ENCODE measurements at places on chromosomes 5 and 9.

GRCh38 chr5:85466423-85466822 is 1081.7 kb upstream of the EDIL3 start:
- DNase-seq, result no peak

DNA sequence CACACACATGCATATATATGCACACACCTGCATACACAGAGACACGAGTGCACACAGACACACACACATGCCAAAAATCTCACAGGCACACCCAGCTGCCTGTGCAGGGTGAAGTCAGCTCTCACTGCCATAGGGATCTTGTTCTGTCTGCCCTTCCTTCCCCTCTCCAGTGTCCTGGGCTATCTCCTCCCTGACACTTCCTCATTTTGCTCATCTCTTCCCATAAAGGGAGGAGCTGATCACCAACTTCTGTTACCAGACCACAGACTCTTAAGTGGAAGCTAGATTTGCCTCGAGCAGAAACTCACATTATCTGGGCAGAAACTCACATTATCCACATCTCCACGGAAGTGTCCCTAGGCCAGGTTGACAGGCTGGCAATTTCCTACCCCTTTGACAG is 28.7 kb downstream of the LCP2 start:
- no peak for DNase-seq

GRCh38 chr9:27561685-27562084 is 11.6 kb downstream of the C9orf72 start:
- DNase-seq, result no peak

DNA sequence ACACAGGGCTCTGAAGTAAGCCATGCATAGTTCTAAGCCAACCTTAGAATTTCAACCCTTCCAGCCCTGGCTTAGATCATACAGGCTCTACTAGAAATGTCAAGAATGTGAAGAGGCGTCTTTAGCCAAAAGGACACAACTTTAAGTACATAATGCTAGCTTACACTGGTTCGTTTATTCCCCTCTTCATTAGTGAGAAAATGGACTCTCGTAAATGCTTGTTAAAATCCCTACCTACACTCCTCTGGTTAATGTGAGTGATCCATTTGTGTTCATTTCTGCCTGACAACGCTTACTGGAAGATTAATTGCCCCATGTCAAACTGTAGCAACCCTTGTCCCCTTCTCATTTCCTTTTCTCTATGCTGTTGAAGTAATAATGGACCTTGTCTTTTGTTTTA is 149.3 kb upstream of the POU5F2 start:
- DNase-seq, result no peak

DNA sequence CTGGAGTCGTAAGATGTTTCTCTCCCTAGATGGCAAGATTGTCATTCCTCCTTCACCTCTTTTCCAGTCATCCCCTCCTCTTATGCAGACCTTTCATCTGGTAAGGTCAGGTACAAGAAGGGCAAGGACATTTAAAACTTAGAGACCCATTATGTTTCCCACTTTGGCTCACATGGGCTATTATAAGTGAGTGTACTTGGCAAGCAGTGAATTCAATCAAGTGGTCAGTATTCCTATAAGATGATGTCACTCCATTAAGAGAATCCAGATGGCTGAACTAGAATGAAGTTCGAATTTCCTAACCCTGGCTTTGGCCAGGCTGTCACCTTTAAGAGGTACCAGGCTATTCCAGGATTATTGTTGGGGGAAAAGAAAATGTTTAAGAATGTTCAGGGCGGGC is 32.2 kb downstream of the ZNF131 start:
- no peak for DNase-seq

- no peak for DNase-seq
Measured at GRCh38 chr5:172452398-172453205, 1.7 kb downstream of the SH3PXD2B start.

- no peak for DNase-seq
Measured at GRCh38 chr5:9156282-9156681, 389.6 kb downstream of the SEMA5A start.

DNA sequence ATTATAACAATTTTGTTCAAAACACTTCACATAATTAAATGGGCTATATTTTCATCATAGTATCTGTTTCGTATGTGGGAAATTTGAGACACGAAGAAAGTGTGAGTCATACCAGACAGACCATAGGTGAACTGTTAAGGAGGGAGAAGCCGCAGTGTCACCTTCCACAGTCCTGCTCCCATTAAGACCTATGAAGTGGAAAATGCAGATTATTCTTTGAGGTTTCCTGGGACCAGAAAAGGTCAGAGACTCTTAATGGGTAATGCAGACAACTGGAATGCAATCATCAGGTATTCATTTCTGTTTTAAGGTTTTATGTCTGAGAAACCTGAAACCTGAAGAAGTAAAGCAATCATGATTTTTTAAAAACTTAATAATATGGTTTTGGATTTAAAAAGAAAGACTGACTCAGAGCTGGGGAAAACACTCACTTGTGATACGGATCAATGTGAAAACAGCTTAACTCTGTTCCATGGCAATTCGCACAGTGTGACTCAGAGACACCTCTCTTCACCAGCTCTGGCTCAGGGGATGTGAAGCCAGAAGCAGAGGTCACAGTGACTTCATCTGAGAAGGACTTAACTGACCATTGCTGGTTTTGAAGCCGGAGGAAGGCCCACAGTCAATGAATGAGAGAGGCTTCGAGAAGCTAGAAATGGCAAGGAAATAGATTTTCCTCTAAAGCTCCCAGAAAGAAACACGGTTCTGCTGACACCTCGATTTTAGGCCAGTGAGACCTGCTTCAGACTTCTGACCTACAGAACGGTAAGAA is 17.2 kb upstream of the GCNT1 start:
- DNase-seq, result peak; percentile 18

GRCh38 chr5:36787365-36788093 is 89.0 kb upstream of the NIPBL start:
- no peak for DNase-seq

- DNase-seq, result no peak
Measured at GRCh38 chr5:95107138-95107537, 177.8 kb downstream of the MCTP1 start.

- DNase-seq, result no peak
Measured at GRCh38 chr5:143890487-143890886, 78.5 kb downstream of the HMHB1 start.

DNA sequence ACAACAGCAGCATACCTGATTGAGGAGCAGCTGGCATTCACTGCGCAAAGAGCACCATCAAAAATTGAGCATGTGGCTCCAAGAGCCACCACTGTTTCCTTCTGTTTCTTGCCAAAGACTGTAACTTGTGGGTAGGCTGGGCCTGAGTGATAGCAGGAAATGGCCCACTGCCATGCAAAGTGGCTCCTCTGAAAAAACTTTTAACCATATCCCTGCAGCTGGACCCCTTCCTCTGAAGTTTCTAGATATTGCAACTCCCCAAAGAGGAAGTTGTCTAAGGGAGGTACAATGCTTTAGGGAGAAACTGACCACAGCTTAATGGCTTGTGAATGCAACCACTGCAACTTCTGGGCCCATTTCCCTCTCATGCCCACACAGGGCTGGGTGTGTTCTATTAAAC is 355.4 kb upstream of the PDE4D start:
- no peak for DNase-seq

DNA sequence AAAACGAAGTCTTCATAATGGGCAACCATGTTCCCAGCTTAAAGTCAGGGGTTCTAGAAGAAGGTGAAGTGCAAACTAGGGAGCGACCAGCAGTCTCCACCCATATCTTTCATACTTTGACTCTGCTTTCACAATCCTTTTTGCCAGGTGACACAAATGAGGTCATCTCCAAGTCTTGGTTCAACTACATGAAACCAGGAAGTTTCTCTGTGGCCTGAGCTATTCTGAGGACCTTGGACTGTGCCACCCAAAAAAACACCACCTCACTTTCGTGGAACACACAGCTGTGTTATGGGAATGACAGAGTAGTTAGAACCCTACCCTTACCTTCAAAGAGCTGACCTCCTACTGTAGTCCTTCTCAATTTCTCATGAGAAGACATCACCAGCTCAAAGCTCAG is 309.2 kb downstream of the AGTPBP1 start:
- no peak for DNase-seq

DNA sequence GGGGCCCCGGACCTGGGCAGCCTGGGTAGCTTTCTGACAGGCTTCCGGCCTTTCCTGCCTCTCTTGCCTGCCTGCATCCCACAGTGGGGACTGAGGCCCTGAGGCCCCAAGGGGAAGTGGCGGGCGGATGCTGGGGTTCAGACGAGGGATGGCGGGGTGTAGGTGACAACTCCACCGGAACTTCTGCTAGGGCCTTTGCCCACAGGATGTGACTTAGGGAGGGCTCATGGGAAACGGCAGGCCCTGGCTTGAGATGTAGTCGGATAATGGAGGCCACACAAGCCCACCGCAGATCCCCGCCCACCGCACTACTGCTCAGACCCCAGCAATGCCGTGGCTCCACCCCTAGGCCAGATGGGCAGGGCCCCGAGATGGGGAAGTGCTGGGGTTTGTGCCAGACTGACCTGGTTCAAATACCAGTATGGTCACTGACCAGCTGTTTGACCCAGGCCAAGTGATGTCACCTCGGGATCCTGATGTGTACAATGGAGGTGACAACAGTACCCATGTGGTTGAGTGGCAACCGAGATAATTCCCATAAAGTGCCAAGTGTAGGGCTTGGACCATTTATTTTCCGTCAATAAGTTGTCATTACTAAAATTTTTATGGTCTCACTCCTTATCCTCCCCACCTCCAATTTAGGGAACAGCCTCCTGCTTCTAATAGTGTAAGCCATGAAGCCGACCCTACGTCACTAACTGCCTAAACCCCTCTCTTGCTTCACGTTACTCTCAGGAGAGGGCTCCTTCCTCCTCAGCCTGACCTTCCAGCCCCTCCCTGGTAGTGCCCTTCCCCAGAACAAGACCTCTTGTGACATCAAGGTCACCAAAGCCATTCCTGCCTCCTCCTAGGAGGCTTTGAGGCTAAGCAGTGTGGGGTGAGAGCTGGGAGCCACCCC is 2.5 kb upstream of the CDK9 start:
- DNase-seq, result peak; percentile 50

- DNase-seq, result no peak
Measured at GRCh38 chr5:82406205-82406773, 128.1 kb upstream of the RPS23 start.

DNA sequence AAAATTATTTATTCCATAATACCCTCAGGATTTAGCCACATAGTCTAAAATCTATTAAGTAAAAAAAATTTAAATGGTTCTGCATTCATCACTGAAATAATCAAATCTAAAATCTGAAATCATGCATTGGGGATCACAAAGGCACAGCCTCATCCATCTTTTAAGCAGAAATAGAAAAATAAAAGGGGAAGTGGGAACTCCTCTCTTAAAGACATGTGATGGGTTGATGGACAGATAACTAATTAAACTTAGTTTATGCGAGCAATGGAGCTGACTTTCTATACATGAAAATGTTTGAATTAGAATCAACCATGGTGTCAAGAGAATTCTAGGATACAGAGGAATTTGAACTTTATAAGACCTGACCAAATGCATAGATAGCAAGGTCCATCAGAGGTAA is 170.5 kb downstream of the GABRB2 start:
- DNase-seq, result no peak

DNA sequence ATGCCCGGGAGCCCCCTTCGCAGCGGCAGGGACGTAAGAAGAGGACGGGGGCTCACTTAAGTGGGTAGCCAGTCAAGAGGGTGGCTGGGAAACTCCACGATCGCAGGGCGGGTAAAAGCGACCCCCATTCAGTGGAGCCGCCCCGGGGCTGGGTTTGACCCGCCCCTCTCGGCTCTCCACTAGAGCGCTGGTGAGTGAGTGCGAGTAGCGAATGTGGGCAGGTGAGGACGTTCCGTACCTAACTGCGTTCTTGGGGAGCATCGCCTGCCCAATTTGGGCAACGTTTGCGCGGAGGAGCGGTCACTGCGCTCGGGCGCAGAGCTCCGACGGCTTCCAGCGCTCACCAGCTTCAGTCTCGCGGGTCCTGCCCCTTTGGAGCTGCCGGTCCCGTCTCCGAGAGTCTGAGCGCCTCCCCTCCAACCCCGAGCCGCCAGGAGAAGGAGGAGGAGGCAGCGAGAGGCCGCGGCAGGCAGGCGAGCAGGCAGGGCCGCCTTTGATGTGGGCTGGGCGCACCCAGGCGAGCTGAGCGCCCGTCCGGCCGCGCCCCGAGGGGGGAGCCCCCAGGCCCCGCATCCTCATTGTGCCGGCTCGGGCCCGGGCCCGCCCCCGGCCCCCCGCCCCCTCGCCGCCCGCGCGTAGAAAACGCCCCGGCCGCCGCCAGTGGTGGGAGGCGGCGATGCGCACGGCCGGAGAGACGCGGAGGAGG is at the start of gene FGF18:
TSS of gene FGF18 (plus strand) at position 666 of the 706 bp plus-strand sequence. CDS start 553 bp downstream, outside the sequence.
- DNase-seq, result peak; percentile 16

- DNase-seq, result no peak
Measured at GRCh38 chr9:70390933-70391341, 23.5 kb downstream of the KLF9 start.

DNA sequence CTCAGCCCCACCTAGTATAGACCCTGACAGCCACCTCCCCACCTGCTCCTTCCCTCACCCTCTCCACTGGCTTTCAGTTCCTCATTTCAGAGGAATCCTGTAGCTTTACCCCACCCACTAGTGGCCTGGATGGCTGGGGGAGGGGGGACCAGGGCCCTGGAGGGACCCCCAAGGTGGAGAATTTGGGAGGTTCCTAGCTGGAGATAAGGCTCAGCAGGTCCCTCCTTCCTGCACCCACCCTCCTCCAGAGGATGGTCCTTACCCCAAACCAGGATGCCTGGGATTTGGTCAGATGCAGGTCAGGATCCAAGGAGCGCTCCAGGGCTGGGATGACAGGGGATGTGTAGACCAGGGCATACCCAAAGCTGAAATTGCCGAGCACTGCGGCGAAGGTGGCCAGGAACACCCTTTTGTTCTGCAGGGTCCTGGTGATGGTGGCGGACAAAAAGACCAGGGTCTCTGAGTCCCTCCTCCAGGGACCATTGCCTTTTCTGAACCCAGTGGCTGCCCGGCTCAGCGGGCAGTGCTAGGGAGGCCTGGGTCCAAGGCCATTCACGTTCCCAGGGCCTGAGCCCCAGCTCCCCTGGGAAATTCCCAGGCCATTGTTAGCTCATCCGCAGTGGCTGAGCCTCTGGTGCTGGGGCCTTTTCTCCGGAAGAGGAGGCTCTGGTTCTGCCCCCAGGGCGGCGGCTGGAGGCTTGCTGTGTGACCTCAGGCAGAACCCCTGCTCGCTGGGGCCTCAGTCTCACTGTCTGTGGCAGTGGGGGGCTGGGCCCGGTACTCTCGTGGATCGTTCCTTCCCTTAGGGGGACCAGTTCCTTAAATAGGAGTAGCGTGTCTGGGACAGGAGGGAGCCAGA is 678 bp downstream of the SLC2A6 start:
- DNase-seq, result no peak

- DNase-seq, result no peak
Measured at GRCh38 chr5:69013481-69013880, 80.3 kb upstream of the SLC30A5 start.

- DNase-seq, result no peak
Measured at GRCh38 chr9:113658545-113658895, 195.0 kb downstream of the RGS3 start.

GRCh38 chr9:75238311-75238976 is 150.1 kb downstream of the OSTF1 start:
- DNase-seq, result peak; percentile 33
